Esophagus muscularis mucosa (tissue), 4 donors: ENCODE measurements at places on chromosomes 6 and 20.

GRCh38 chr20:35327074-35327976, 35.1 kb upstream of the FAM83C start:
- no peak for DNase-seq

DNA sequence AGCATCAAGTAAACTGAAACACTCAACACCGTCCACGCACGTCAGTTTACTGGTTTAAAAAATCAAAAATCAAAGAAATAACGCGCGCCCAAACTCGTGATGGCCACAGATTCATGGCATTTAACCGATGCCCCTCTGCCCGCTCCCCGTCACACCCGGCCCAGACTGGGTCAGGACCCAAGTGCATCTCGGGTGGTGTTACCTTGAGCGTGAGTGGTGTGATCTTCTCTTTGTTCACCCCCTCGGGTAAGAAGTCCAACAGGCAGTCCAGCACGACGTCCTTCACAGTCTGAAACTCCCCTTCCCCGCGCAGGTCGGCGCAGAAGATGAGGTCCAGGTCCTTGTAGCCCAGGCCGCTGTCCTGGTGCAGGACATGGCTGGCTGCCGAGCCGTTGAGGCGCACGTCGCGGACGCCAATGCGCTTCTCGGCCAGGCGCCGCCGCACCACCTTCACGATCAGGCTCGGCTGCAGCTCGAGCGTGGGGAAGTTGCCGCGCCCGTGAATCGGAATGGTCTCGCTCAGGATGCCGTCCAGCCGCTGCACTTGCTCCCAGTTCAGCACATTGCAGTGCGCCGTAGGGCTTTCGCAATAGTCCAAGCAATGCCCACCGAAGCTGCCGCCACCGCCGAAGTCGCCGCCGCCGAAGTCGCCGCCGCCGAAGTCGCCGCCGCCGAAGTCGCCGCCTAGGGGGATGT, 945 bp downstream of the TENT5A start:
- no peak for DNase-seq

DNA sequence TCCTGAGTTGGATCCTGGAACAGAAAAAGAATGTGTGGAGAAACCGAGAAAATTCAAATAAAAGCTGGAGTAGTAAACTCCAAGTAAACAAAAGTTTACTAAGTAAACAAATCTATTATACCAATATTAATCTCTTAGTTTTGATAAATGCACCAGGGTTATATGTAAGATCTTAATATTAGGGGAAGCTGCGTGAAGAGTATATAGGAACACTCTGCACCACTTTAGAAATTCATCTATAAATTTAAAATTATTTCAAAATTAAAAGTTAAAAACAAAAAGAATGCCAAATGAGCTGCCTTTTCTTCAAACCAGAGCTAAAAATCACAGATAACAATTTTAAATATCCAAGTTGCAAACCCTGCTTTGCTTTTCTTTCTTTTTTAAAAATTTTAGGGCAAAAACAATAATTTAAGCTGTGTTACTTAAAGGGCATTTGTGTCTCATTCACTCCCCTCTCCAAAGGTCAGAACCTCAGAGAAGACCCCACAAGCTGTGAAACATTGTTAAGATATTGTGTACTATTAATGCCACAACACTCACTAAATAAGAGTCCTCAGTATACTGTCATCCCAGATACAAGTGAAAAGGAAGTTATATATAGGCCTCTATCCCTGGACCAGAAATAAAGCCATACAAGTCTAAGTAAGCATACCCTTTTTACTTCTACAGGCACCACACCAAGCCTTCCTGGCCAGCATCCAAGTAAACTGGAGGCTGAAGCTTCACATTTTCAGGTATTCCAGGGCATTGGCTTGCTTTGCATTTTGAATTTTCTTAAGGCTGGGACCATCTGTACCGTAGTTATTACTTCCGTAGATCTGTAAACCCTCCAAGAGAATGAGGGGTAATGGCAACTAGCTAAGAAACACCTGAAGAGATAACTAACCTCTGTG, 7.0 kb downstream of the DNAAF9 start:
- no peak for DNase-seq

DNA sequence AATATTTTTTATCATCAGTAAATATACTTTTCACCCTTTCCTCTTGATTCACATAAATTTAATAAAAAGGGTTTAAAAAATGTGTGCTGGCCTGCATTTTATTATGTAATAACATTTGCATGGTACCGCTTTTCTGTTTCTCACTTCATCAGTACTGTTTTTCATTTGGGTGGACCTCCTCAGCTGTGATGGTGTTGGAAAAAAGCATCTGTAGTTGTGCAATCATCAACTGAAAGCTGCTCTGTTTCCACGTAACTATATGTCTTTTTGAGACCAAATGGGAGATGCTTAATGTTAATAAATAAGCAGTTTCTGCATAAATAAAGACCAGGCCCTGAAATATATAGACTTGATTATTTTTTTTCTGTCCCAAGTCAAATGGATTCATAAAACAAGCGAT, 31.6 kb upstream of the CENPW start:
- DNase-seq: no peak

DNA sequence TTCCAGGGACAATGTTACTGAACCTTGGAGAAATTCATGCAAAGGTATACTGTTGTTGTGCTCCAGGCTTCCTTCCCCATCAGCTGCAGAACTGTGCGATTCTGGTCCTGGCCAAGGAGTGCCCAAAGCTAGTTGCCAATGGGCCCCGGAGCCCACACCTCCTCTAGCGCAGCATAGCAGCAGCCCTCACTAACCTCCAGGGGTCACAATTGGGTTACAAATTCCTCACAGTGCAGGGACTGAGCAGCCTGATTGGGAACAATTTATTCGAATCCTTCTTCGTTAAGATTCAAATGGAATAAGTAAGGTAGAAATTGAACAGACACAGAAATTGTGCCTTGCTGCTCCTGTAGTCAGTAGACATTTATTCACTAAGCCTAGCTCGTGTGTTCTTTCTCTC, 284.9 kb downstream of the PRKN start:
- DNase-seq: no peak

DNA sequence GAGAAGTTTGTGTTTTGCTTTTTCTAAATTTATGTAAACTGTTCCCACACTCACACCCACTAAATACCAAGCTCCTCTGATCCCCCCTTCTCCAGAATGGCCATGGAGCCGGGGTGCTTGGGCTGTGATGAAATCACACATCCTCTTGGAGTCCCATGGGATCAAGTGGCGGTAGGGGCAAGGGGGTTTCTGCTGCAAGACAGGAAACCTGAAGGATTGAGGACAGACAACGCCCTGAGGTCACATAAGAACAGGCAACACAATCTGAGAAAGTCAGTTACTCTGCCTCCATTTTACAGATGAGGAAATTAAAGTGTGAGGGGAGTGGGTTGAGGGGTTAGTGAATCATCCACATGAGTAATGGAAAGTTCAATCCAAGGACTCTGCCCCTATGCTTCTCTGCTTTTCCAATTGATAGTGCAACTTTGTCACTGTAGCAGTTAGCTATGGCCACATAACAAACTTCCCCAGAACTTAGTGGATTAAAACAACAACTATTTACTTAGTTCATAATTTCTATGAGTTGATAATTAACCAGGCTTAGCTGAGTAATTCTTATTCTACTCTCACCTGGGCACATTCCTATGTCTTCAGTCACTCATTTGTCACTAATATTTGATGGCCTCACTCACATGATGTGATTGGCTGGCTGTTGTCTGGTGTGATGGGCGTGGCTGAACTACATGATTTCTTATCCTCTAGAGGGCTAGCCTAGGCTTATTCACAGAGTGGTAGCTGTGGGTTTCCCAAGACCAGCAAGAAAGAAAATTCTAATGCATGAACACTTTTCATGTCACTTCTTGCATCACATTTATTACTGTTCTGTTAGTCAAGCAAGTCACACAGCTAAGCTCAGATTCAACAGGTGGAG, 311.1 kb upstream of the RNF24 start:
- no peak for DNase-seq

DNA sequence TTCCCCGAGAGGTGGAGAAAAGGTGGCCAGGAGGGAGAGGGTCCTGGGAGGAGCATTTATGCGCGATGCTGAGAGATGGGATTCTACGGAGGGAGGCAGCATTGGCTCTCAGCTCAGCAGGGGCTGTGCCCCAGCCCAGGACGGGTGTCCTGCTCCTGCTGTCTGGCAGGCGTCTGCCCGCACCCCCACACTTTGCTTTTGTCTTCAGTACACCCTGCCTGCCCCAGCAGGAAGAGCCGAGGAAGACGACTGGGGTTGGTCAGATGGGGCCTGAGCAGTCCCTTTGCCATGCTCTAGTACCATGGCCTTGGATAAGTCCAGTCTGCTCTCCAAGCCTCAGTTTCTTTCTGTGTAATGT, 68.5 kb downstream of the TCP11 start:
- no peak for DNase-seq

- peak; percentile 39 for DNase-seq
Observed at GRCh38 chr6:108767418-108768165, 80.6 kb upstream of the ARMC2 start.

- DNase-seq: no peak
Observed at GRCh38 chr20:18840248-18840645, 26.7 kb downstream of the SCP2D1 start.

DNA sequence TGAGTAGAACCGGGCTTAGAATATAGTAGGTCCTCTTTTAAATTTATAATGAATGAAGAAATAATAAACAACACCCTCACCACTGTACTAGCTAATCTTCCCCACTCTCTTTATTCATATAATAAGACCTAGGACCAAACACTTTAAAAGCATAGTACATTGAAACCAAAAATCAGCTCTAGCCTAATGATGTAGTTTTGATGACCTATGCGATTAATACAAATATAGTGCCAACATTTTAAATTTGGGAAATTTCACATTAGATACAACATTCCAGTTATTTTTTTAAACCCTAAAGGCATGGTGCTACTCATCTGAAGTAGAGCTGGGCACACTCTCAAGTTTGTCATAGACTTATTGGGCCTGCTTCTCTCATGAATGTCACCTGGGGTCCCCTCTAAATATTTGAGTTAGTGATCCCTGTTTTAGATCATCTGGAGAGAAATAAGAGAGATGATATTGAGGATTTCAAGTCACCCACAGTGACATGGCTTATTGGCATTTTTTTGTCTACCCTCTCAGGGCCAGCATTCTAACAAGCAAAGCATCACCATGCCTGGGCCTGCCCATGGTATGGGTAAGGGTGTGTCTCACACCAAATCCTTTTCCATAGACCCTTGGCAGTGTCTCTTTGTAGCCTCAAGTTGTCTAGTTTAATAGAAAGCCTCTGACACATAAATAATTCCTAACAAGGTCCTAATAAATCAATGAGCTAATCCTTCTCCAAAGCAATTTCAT, 319.8 kb downstream of the HIVEP2 start:
- no peak for DNase-seq

DNA sequence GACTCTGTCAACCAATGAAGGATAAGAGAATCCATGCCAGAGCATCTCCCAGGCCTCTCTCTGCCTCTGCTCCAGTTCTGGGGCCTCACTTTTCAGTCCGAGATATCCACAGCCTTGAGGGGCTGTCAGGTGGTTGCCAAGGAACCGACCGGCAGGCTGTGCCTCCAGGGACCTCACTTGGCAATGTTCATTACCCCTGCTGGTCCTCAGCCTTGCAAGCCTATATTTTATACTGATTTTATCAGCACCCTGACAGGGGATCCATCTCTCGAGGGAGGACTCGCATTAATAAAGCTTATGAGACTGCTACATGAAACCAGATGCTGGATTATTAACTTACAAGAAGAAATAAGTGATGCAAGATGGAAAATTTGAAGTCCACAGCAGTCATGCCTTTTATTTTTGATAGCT, 39.9 kb downstream of the TMC2 start:
- peak; percentile 77 for DNase-seq

- DNase-seq: no peak
Observed at GRCh38 chr6:82568290-82568993, 204.8 kb downstream of the TPBG start.

GRCh38 chr20:51631011-51631950, 88.8 kb upstream of the NFATC2 start:
- peak; percentile 93 for DNase-seq

DNA sequence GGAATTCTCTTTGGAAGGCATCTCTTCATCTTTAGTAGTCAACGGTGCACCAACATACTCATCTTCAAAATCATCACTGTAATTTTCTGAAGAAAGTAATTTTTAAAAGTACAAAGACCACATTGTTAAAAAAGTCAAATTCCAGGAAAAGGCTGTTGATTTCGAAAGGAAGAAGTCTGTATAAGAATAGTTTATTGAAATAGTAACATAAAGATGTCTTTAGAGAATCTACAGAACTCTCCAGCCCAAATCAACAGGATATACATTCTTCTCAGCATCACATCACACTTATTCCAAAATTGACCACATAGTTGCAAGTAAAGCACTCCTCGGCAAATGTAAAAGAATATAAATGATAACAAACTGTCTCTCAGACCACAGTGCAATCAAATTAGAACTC, 23.4 kb downstream of the CEP162 start:
- DNase-seq: no peak

DNA sequence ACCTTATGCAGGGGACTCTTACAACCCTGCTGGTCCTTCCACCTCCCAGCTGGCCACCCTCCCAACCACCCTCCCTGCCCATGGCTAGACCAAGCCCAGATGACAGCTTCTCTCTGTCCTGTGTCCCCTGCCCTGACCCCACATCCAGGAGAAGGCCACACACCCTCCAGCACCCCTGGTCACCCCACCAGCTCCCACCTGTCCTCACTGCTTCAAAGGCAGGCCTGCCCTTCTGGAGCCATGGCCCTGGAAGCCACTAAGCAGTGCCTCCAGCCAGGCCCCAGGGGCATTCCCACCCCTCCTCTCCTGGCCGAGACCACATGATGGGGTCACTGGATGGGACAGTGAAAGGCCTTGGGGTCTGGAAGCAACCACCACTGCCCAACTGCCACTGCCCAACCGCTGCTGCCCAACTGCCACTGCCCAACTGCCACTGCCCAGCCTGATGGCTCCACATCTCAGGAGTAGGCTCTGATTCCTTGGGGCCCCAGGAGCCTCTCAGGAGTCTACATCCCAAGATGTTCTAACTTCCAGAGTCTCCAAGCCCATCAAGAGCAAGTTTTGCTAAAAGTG, 30.5 kb downstream of the UBD start:
- peak; percentile 80 for DNase-seq
